ENCODE measurements at places on chromosomes 13 and 19.

GRCh38 chr19:18233224-18233825 is 7.1 kb upstream of the PDE4C start:
- DNase-seq: peak; percentile 43

DNA sequence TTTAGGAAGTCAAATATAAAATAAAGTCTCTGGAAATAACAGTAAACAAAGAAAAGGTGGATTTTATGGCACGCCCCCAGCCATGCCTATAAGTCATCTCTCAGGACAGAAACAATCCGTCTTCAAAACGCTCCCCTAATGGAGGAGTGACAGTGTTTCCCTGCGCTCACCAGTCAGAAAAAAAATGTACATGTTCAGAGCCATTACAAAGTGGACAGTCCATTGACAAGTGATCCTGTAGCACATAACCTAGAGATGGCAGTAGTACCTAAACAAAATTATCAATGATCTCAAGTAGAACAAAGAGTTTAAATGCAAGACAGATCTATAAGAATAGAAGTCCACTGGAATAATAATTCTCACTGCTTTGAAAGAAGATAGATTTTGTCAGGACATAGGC is 891.7 kb upstream of the MIR17HG start:
- DNase-seq: no peak

- DNase-seq: no peak
Measured at GRCh38 chr13:96629331-96629730, 364.9 kb downstream of the OXGR1 start.

- DNase-seq: no peak
Measured at GRCh38 chr13:74158028-74158427, 23.8 kb upstream of the KLF12 start.

DNA sequence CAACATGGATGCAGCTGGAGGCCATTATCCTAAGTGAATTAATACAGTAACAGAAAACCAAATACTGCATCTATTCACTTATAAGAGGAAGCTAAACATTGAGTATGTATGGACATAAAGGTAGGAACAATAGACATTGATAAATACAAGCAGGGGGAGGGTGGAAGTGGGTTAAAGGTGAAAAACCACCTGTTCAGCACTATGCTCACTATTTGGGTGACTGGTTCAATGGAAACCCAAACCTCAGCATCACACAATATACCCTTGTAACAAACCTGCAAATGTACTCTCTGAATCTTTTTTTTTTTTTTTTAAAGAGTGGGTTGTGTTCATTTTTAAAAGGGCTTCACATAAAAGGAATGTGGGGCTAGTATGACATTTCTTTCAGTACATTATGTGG is 26.9 kb upstream of the CPB2 start:
- no peak for DNase-seq

GRCh38 chr19:8831832-8832131 is 322 bp downstream of the ZNF558 start:
- no peak for DNase-seq

DNA sequence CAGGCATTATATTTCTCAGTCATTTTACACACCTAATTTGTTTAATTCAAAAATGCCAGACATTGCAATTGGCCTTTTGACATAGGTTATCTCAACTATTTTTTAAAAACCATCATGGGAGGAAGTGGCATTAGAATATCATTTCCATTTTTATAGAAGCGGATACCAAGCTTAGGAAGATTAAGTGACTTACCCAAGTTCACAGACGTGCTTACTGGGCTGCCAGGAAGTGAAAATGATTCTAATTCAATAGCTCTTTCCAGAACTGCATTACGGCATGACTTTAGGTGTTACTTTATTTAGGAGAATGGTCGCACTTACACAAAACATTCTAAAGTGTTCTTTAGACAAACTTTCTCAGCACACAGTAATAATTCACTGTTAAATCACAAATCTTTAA is 231.9 kb downstream of the KLF12 start:
- no peak for DNase-seq

DNA sequence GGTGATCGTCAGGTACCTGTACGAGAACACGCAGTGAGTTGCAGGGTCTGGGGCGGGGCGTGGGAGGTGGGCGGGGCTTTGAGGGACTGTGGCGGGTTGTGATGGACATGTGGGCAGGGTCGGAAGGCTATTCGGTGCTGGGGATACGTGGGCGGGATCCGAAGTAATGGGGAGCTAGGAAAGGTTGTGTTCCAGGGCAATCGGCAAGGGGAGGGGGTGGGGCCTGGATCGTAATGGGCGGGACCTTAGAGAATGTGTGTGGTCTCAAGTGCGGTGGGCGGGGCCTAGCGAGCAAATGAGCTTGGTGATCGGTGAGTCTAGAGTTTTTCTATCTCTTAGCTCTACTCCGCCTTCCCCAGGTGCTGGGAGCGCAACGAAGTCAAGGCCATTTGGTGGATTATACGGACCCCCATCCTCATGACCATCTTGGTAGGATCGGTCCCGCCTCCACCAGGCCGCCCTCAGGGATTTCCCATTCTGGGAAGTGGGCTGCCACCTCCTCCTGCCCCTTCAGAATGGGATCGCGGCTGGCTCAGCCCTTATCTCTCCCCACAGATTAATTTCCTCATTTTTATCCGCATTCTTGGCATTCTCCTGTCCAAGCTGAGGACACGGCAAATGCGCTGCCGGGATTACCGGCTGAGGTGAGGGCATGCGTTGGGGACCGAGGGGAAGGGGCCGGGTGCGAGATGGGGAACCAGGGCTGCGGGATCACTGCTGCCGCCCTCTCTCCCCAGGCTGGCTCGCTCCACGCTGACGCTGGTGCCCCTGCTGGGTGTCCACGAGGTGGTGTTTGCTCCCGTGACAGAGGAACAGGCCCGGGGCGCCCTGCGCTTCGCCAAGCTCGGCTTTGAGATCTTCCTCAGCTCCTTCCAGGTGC is 9.6 kb downstream of the GIPR start:
- peak; percentile 86 for DNase-seq

DNA sequence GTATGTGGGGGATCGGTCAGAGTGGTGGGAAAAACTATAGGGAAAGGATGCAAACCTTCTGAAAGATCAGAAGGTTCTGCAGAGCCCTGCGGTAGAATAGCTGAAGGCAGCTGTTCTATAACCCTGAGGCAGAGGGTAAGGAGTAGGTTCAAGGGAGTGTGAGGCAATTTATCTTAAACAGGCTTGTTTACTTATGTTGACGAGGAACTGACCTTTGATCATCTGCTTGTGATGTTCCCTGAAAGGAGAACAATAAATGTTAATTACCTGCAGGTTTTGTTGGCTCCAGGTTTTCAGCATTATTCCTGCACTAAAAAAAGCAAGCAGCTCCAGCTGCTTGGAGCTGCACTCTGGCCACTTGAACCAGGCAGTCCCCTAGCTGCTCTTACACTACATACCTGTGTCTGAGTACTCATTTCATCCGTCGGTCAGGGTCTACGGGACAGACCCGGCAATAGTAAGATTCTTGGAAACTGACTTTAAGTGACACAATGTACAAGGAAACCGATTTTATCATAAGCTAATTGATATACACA is 202.1 kb downstream of the TBC1D4 start:
- no peak for DNase-seq

All from CD4-positive, alpha-beta T cell treated with Interleukin-12 subunit alpha and Interleukin-12 subunit beta, for 1 hour (primary cell).